Activated CD4-positive, alpha-beta T cell treated with anti-CD3 and anti-CD28 coated beads for 48 hours (primary cell): ENCODE measurements at places on chromosomes 5 and 9.

DNA sequence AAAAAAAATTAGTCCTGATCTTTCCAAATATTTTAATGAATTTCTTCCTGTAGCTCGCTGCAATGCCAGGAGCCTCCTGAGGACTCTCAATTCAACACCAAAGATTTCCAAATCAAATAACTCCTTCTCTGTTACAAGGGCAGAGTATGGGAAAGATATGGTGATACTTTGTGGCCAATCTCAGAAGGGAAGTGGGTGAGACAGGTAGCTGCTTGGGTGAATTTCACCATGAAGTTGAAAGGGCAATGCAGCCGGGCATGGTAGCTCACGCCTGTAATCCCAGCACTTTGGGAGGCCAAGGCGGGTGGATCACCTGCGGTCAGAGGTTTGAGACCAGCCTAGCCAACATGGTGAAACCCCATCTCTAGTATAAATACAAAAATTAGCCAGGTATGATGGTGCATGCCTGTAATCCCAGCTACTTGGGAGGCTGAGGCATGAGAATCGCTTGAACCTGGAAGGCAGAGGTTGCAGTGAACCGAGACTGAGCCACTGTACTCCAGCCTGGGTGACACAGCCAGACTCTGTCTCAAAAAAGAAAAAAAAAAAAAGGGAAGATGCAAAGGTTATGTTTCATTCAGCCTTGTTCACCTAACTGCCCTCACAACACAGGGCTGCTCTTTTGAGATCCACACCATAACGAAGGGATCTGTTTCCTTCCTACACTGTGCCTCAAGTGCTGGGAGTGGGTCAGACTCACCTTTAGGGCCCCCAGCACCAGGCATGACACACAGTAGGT is 58.6 kb downstream of the PTPN3 start:
- no peak for DNase-seq

DNA sequence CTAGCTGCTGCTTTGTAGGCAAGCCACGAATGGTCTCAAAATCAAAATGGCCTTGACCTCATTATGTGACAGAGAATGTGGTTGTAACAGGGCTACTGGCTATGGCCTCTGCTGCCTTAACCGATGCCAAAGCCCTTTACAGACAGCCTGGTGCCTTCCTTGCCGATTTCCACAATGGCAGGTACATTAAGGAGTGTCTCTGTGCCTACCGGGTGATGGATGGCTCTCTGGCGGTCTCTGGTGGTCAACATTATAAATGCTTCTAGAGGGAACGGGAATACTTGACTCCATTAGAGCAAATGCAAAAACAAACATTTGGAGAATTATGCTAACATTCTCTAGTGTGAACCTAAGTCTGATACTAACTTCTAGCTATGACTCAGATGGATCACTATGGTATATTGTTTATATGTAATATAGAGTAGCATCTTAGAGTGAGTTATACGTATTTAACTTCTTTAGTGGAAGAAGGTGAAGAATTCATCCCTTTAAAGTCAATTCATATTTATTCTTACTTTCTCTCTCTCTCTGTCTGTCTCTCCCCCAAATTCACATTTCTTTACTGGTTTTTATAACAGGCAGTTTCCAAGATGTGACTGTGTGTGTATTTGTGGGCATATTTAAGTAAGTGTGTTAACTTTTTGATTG is 52.5 kb downstream of the RPS23 start:
- peak; percentile 73 for DNase-seq

GRCh38 chr9:77534376-77535057 is 113.6 kb downstream of the GNA14 start:
- DNase-seq = no peak

DNA sequence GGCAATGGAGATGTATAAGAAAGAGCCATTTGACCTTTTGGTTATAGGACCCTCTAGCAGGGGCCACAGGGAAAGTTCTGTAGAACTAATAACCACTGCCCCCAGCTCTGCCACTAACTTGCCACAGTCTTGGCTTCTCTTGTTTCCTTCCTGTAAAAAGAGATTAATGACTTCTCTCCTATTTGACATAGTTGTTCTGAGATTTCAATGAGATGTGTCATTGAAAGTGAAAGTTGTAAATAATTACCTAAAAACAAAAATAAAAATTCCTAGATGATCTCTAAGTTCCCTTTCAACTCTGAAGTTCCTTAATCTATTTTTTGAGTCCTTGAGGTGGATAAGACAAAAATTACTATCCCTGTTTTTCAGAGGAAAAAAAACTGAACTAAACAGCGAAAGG is 1.4 kb upstream of the KIF12 start:
- no peak for DNase-seq

DNA sequence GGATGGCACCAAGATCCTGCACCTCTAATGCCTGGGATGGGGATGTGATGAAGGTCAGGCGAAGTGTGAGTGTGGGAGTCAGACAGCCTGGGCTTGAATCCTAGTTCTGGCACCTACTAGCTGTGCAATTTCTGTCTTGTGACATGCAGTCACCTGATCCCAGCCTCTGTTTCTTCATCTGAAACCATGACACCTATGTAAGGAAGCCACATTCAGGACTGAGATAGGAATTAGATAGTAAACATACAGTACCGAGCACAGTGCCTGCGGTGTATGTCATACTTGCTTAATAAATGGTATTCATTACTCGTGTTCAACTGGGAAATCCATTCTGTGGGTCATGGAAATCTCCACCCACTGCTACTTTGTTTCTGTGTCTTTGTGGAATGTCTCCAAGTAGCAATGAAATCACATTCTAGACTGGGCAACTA is 140.6 kb upstream of the STC2 start:
- no peak for DNase-seq

- no peak for DNase-seq
Observed at GRCh38 chr5:107415762-107416161, 255.0 kb downstream of the EFNA5 start.

GRCh38 chr9:125440411-125440810 is 178.8 kb downstream of the GAPVD1 start:
- DNase-seq = no peak
